Natural killer cell treated with Interleukin-12 subunit alpha and Interleukin-12 subunit beta and Interleukin-15 and Interleukin-18, amount 100 ng/mL, for 72 hours (primary cell): ENCODE measurements at places on chromosomes 4 and X.

- DNase-seq: no peak
These were observed 35.1 kb upstream of the TAPT1 start for GRCh38 chr4:16261313-16261878.

- DNase-seq: no peak
These were observed 454.5 kb downstream of the TMA16 start for GRCh38 chr4:163948920-163949455.

DNA sequence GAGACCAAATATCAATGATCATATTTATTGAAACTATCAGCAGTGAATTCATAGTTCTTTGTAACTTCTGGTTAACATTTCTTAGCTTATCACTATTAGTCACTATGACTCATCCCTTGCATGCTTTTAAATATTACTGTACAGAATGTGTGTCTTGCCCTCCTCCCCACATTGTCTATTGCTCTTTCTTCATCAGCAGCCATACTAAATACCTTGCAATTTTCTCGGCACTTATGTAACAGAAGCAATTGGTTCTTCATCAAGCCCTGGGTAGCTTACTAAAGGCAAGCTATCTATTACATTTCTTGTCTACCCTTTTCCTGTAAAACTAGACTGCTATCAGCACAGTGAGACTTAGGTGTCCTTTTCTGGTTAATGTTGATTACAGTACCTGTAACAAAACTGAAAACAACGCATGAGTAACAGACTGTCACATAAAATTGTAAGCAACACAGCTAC lies 8.2 kb downstream of the KLHL4 start:
- DNase-seq: no peak

- DNase-seq: no peak
These were observed 5.3 kb downstream of the FHDC1 start for GRCh38 chr4:152941411-152941810.

GRCh38 chrX:41563876-41564275 lies 116.7 kb downstream of the NYX start:
- DNase-seq: no peak

GRCh38 chrX:150692831-150693724 lies at the start of gene MTMR1:
Gene MTMR1, plus strand, starts transcription at chrX:150693396. Its CDS starts 135 bp downstream, at chrX:150693531.
- DNase-seq: no peak

DNA sequence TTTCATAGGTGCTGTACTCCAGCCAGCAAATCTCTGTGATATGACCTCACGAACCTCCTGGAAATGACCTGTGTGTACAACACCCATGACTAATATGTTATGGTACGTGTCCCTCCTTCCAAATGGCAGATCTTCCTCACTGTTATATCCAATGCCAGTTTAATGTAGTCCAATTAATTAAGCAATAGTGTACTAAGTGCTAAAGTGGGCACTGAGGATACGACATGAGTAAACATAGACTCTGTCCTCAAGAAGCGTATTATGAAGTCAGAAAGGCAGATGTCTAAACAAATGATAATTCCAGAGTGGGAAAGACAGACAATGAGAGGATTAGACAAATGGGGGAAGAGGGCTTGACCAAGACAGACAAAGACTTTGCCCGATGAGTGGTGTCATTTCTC lies 33.9 kb downstream of the GPRIN3 start:
- no peak for DNase-seq
